Stimulated activated CD4-positive, alpha-beta T cell treated with anti-CD3 and anti-CD28 coated beads, TNF-alpha, amount 100 ng/mL, for 4 hours (primary cell): ENCODE measurements at places on chromosomes 1 and 21.

GRCh38 chr21:43884012-43884860 is 19.2 kb downstream of the AGPAT3 start:
- no peak for DNase-seq

DNA sequence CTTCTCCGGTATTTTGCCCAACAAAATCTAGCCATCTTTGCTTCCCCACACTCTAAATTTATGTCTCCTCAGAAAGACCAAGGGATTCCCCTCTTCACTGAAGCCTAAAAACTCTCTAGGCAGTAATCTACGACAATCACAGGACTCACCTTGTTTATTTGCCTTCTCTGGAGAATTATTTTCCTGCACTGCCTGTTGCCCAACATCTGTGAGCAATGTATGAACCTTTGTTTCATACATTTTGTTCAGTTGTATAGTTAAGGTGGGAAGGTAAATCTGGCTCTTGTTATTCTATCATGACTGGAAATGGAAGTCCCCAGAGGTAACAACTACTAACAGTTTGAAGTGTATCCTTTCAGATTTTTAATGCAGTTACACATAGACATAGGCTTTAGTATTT is 2.2 kb downstream of the COPA start:
- no peak for DNase-seq

DNA sequence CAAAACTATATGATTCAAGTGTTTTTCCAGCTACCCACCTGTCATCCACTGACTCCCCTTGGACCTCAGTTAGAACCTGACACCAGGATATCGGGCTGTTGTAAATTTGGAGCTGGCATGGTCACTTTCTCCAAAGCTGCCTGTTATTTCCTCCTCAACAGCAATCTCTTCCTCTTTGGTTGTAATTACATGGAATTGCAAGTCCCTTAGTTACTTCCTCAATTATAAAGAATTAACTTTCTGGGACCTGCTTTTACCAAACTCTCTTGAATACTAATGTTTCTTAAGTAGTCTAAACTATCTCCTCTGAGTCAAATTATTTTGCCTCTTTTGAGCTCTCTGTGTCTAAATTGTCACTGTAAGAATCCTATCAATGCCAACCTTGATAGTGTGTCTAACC is 150.3 kb upstream of the SGIP1 start:
- no peak for DNase-seq

- DNase-seq: no peak
Measured at GRCh38 chr1:211101481-211101880, 32.5 kb downstream of the KCNH1 start.

DNA sequence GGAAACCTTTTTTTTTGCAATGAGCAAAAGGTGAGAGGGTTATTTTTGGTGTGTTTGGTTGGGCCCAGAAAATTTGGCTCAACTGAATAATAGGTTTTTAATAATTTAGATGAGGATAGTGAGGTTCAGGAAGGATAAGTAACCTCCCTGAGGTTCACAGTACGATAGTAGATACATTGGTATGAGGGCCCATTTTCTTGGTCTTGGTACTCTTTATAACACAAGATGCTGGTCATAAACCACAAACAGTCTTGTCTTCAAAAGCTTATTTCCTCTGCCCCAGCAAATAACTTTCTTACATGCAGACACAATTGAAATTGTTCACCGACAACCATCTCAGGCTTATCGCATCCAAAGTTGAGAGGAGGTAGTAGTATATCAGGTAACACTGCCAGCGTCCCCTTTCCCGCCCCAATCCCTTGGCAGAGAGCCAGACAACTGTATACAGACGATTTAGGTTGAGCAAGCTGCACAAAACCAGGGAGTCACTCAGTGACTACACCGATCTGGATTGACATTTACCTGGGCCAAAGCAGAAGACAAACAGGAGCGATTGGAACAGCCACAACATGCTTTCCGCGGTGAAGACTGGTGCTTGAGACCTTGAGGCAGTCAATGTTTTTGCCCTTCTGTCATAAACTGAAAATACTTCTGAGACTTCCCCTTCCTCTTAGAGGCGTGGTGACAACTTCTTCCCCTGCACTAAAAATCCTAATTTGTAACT is at the start of gene SLAMF6:
Gene SLAMF6 (minus strand): TSS at position 634 of the 724 bp plus-strand sequence. CDS start 63 bp downstream, at position 571.
- DNase-seq: no peak

GRCh38 chr1:205266611-205267305 is 39.0 kb downstream of the TMCC2 start:
- DNase-seq: no peak

GRCh38 chr1:199038156-199038555 is 399.3 kb downstream of the PTPRC start:
- no peak for DNase-seq

GRCh38 chr1:48697066-48697707 is 79.5 kb downstream of the BEND5 start:
- no peak for DNase-seq

DNA sequence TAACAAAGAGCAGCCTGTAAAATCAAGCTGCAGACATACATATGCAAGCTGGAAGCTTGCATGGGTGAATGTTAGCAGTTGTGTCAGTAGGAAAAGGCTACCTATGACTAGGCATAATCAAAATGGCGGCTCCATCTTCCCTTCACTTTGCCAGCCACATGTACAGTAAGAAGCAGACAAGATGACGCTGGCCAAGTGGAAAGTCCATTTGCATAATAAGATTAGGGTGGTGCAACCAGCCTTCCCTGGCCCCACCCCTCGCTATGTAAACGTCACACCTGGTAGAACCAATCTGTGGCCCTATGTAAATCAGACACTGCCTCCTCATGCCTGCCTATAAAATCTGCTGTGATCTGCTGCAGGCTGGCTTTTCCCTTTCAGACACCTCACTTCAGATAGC is 171.9 kb upstream of the USP25 start:
- no peak for DNase-seq

DNA sequence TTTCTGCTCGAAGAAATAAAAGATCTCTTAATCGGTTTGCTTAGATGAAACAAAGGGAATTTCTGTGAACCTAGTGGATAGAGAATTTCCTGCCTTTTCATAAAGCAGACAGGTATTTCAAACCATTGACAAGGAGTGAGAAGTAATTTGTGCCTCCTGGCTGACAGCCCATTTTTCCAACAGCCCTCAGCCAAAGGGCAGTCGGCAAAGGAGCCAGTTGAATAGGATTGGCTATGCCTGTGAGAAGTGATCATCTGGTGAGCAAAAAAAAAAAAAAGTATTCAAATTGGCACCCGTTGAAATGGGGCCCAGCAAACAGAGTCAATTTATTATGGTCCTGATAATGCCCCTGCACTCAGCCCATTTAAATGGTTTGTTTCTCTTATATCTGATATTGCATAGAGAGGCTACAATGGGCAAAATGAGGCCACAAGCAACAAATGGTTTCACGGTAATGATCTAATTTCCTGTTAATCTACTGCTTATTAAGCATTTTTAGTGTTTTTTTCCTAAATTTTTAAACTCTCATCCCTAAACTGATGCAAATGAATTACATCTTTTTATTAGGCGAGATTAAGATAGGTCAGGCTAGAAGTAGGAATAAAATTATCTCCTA is 477.5 kb downstream of the NUF2 start:
- no peak for DNase-seq

- no peak for DNase-seq
Measured at GRCh38 chr1:17540255-17541001, 930 bp downstream of the ARHGEF10L start.

DNA sequence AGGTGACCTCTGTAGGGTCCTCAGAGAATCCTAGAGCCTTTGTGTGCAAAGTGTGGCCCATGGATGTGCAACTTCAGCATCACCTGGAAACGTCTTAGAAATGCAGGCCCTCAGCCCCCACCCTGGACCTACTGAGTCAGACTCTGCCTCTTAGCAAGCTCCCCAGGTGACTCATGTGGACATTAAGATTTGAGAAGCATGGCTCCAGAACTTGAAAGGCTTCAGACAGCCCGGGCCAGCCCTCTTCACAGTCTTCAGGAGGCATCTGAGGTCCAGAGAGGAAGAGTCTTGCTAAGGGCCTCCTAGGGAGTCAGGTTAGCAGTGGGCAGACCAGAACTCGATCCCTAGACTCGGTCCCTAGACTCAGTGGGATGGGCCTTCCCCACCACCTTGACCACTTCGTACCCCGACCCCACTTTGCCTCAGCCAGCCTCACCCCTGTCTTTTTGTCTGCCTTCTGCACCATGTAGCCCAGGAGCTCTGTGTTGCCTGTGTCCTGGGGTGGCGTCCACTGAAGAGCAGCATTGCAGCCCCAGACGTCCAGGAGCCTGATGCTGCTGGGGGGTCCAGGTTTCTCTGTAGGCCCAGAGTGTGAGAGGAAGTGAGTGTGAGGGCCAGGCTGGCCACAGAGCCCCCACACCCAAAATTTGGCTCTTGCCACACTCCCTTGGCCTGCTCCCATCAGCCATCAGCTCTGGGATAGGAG is 4.8 kb downstream of the MYBPH start:
- DNase-seq: no peak

GRCh38 chr1:229894532-229894931 is 172.5 kb upstream of the GALNT2 start:
- no peak for DNase-seq

DNA sequence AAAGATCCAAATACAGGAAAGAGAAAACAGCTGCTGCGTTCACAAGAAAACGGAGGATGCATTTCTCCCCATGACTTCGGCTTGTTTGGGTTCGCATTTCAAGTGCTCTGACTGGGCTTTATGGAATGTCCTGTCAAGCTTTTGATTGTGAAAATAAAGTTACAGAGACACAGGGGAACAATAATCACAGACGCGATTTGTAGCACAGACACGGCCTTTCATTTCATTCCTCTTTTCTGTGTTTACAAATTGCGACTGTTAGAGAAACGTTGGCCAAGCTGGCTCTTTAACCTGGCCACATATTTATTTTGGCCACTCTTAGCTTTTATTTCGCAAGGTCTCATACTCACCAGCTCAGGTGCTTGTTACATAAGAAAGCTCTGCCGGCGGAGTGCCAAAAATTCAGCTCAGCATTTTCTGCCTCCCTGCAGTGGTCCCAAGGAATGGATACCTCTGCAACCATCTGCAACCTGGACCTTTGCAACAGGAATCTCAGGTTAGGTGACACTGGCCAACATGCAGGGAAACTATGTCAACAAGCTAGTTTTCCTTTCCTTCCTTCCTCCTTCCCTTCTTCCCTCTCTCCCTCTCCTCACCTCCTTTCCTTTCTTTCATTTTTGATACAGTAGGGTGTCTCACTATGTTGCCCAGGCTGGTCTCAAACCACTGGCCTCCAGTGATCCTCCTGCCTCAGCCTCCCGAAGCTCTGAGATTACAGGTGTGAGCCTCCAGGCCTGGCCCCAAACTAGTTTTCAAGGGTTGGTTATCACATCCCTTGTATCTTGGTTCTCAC is 58.2 kb upstream of the SLC45A1 start:
- DNase-seq: no peak

- DNase-seq: no peak
Measured at GRCh38 chr1:181989261-181989920, 72.1 kb downstream of the ZNF648 start.

DNA sequence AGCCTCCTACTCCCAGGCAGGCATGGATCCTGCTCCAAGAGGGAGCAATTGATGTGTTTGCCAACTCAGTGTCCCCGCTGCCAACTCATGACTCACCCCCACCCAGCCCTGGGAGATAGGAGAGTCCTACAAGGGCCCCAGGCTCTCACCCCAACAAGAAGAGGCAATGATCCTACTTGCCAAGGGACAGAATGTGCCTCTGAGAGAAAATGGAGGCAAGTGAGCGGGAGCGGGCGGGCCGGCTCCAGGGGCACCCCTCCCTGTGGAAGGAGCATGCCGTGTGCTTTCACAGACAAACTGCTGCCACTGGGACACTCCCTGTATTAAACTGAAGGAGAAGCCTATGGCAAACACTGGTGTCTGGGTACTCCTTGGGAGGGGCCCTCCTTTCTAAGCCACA is 16.7 kb downstream of the PKP1 start:
- no peak for DNase-seq

- no peak for DNase-seq
Measured at GRCh38 chr1:29326123-29326522, 89.8 kb downstream of the PTPRU start.

- no peak for DNase-seq
Measured at GRCh38 chr1:235511470-235512240, 7.4 kb upstream of the B3GALNT2 start.

- DNase-seq: no peak
Measured at GRCh38 chr1:61523893-61524605, 200.9 kb downstream of the TM2D1 start.

DNA sequence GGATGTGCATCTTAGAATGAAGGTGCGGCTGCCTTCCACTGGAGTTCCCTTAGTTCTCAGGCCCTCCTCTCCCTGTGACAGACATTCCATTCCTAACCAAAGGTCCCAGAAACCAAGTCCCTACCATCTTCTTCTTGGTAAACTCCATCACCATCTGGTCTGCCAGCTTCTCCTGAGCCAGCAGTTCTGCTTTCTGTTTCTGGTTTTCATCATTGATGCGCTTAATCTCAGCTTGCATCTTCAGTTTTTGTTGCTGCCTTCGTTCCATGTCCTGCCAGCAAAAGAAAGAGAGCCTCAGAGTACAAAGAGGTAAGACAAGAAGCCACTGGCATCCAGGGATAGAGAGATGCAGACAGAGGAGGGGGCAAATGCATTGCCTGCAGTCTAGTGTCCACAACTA is 18.0 kb upstream of the VSIG8 start:
- no peak for DNase-seq

DNA sequence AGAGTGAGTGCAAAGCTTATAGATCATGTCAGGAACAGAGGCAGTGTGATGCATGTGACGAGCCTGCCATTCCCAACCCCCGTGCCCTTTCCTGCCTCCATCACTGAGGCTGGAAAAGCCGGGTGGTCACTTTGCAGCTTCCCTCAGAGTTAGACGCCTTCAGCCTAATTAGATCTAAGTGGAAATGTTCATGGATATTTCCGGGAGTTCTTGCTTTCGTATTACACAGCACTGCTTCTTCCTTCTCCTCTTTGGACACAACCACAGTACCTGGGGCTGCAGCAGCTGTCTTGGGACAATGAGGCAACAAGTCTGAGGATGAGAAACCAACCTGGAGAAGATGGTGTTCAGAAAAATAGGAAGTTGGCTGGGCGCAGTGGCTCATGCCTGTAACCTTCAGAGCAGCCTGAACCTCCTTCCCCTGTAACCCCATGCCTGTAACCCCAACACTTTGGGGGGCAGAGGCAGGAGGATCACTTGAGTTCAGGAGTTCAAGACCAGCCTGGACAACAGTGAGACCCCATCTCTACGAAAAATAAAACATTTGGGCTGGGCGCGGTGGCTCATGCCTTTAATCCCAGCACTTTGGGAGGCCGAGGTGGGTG is 24.5 kb downstream of the SERINC2 start:
- DNase-seq: no peak

DNA sequence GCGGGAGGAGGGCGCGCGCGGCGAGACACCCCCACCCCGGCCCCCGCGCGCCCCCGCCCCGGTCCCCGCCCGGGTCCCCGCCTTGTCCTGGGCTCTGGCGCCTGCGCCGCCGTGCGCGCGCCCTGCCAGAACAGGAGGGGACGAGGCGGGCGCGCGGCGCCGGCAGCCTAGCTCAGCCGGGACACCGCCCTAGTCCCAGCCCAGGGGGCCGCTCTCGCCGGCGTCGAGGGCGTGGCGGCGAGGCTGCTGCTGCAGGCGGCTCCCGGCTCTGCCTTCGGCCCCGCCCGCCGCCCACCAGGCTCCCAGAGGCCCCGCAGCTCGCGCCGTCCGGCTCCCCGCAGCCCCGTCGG is at the start of gene RCAN3:
Gene RCAN3 (plus strand): TSS at position 128 of the 350 bp plus-strand sequence. CDS start 11,537 bp downstream, outside the sequence.
- peak; percentile 75 for DNase-seq
